NCI-H2227 treated with DMSO at 0.1 percent for 48 hours (cell line): ENCODE measurements at places on chromosomes 16 and 17.

DNA sequence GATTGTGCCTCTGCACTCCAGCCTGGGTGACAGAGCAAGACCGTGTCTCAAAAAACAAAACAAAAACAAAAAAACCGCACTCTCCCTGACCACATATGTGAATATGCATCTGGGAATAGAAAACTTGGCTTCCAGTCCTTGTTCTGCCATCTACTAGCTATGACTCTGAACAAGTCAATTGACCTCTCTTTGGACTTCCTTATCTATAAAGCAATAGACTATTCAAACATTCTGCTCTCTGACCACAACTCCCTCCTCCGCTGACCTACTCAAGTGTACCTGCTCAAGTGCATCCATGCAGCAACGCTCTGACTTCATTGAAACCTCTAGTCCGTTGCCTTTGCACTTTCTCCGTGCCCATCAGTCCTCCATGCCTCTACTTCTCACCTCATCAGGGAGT, 52.6 kb upstream of the KDM6B start:
- no peak for DNase-seq

GRCh38 chr17:66152756-66153155, 39.2 kb downstream of the CEP112 start:
- no peak for DNase-seq

DNA sequence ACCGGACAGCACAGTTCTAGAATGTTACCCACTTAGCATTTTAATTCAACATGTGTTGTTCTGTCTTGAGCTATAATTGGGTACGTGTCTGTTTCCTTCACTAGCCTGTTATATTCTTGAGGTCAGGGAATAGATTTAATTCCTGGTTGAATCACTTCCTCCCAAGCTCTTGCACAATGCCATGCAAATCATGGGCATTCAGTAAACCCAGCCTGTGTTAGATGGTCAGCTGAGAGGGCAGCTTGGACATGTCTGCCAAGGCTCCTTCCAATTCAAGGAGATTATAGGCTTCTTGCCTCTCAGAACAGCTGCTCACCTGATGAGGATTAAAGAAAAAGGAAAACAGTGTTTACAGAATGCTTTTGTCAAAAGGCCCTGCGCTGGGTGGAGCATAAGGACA, 12.6 kb downstream of the C1QTNF1 start:
- peak; percentile 60 for DNase-seq

- DNase-seq, result no peak
Measured at GRCh38 chr16:3643095-3643730, 11.3 kb upstream of the DNASE1 start.

DNA sequence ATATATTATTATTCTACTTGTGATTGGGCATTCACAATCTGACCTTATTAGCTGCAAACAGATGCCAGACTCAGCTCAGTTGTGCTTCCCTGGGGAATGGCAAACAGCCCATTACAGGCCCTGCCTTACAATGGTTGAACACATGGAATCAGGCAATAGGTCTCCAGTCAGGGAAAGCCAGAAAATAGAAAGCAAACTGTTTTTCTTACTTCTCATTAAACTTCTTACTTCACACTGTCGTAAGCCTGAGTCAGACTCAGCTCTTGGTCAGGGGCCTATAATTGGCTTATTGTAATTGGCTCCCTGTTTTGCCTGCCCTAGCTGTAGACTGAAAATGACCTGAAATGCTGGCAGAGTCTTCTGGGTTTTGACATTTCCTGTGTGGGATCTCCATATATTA, 77.0 kb upstream of the CA10 start:
- DNase-seq, result no peak

- DNase-seq, result no peak
Measured at GRCh38 chr17:13947499-13947898, 121.8 kb upstream of the COX10 start.

- DNase-seq, result no peak
Measured at GRCh38 chr16:10943064-10943353, 741 bp upstream of the DEXI start.

DNA sequence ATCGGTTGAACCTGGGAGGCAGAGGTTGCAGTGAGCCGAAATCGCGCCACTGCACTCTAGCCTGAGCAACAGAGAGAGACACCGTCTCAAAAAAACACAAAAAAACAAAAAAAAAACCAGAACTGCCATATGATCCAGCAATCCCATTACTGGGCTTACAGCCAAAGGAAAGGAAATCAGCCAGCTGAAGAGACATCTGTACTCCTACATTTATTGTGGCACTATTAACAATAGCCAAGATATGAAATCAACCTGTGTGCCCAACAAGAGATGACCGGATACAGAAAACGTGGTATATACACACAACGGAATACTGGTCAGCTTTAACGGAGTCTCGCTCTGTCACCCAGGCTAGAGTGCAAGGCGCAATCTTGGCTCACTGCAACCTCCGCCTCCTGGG, 14.6 kb downstream of the FANCA start:
- DNase-seq, result no peak

- peak; percentile 53 for DNase-seq
Measured at GRCh38 chr17:78058001-78058400, 70.6 kb downstream of the TMC6 start.

- no peak for DNase-seq
Measured at GRCh38 chr16:31265329-31266245, 5.8 kb downstream of the ITGAM start.

GRCh38 chr17:79295307-79295706, 220.7 kb downstream of the ENGASE start:
- no peak for DNase-seq

DNA sequence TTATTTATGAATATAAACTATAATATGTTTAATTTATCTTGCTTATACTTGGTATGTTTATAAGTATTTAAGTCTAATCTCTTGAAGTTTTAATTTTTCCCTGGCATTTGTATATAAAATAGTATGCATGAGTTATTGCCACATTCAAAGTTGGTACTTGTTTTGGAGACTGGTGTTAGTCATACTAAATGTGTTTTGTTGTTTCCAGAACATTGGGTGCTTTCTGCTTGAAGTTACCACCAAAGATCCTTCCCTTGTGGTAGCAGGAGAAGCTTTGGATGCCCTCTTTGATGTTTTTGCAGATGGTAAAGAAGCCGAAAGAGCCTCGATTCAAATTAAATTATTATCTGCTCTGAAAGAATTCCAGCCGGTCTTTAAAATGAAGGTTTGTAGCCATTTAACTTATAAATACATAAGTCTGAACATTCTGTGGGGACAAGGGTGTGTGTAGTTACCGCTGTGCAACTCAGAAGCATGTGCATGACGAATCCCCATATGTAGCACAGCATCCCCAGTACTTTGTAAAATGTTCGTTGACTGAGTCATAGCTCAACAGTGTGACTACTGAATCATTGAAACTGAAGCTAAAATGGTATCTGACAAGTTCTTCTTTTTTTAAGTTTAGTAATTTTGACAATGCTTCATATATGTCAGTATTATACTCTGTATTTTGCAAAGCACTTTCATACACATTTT, 36.4 kb downstream of the HEATR3 start:
- no peak for DNase-seq

GRCh38 chr16:12271006-12271405, 294.5 kb downstream of the SNX29 start:
- peak; percentile 41 for DNase-seq

DNA sequence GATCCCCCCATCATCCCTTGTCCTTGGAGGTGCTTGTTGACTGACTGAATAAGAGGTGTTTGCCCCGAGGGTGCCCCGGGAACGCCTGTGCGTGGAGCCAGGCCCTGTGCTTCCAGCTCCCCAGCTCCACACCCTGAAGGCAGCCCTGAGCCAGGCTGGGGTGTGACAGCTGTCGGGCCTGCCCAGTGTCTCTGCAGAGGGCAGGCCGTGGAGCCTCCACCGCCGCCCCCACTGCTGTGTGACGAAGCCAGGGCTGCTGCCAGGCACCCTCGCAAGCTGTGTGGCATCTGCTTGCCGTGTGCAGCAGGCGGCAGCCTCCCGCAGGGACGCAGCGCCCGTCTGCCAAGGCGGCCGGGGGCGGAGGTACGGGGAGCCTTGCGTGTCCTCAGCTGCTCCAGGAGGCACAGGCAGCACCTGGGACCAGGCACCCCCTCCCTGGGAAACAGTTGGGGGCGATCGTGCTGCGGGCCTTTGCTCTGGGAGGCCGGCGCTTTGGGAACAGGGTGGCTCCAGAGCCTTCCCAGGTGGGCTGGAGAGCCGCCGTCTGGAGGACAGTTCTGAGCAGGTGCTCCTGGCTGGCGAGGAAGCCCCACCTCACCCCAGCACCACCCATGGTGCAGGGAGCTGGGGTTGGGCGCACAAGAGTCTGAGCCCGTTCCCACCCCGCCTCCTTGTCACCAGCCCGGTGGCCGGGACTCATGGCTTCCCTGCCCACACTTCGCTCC, 26.6 kb downstream of the GSE1 start:
- no peak for DNase-seq

GRCh38 chr17:77579682-77580081, 378.8 kb upstream of the TNRC6C start:
- no peak for DNase-seq

GRCh38 chr17:7406235-7406825, 1.3 kb upstream of the NLGN2 start:
- no peak for DNase-seq

GRCh38 chr17:2035541-2036488, 5.9 kb downstream of the DPH1 start:
- DNase-seq, result no peak

- no peak for DNase-seq
Measured at GRCh38 chr17:58539698-58540097, 25.3 kb upstream of the MTMR4 start.

DNA sequence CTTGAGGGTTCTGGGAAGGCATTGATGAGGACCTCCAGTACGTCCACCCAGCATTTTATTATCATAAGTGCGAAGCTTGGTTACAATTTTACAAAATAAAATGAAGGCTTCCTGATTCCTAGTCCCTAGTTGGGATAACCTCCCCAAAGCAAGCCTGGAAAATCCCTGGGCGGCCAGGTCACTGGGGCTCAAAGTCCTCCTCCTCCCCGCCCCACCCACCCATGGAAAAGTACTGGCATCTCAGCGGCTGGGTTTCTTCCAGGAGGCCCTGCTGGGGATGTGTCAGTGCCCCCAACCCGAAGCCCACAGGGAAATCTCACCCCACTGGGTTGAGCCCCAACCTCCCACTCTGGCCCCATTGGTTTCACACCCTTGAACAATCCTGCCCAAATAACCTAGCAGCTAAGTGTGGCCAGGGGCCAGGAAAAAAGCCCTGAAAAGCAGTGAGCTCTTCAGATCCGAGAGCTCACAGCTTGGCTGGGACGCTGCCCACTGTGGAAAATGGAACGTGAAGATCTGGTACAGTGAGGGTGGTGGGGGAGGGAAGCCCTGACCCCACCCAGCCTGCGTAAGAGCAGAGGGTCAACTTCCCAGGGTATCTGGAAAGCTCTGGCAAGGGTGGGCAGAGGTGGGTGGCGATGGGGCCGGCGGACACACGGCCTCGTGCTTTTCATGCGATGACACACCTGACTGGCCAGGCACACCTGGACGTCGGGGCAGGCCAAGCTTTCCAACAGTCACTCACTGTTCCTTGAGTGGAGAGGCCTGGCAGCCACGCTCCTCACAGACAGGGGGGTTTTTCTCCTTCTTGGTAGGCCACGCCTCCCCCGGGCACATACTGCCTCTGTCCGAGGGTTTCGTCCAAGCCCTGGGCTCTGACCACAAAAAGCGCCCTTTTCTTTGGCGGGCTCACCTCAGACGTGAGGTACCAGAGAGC, 324.5 kb downstream of the SOX9 start:
- no peak for DNase-seq

GRCh38 chr16:49844359-49844758, 11.6 kb downstream of the ZNF423 start:
- DNase-seq, result no peak

- no peak for DNase-seq
Measured at GRCh38 chr17:79020631-79021301, 3.2 kb upstream of the C1QTNF1 start.

GRCh38 chr17:19670908-19671307, 22.4 kb downstream of the ALDH3A2 start:
- no peak for DNase-seq

DNA sequence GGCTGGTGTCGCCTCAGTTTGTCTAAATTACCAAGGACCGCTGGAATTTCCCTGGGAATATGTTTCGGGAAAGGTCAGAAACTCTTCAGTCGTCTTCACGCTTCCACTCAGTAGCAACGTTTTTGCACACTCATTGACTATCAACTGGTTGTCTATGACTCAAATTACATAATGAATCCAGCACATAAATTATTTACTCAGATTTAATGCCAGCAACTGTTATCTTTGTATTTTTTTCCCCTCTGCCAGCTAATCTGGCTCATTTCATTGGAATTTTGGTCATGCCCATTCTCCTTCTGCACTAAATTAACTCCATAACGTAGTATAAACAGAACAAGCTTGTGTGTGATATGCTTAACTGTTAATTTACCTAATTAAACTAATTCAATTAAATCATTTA, 372.7 kb upstream of the ZFHX3 start:
- DNase-seq, result no peak

- no peak for DNase-seq
Measured at GRCh38 chr16:25279491-25279890, 21.8 kb upstream of the ZKSCAN2 start.

GRCh38 chr17:37135576-37135975, 186.8 kb downstream of the AATF start:
- DNase-seq, result no peak

- DNase-seq, result no peak
Measured at GRCh38 chr17:62981933-62982332, 15.9 kb downstream of the TANC2 start.

DNA sequence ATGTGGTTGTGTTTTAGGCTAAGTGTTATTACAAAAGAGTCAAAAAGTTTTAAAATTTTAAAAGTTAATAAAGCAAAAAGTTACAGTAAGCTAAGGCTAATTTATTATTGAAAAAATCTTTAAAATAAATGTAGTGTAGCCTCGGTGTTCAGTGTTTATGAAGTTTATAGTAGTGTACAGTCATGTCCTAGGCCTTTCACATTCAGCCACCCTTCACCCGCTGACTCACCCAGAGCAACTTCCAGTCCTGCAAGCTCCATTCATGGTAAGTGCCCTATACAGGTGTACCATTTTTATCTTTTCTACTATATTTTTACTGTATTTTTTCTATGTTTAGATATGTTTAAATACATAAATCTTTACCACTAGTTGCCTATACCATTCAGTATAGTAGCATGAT, 98.5 kb upstream of the RPRML start:
- no peak for DNase-seq

- DNase-seq, result no peak
Measured at GRCh38 chr16:55120408-55120807, 189.7 kb downstream of the IRX5 start.

- DNase-seq, result no peak
Measured at GRCh38 chr16:74999219-74999608, 390 bp downstream of the ZNRF1 start.

DNA sequence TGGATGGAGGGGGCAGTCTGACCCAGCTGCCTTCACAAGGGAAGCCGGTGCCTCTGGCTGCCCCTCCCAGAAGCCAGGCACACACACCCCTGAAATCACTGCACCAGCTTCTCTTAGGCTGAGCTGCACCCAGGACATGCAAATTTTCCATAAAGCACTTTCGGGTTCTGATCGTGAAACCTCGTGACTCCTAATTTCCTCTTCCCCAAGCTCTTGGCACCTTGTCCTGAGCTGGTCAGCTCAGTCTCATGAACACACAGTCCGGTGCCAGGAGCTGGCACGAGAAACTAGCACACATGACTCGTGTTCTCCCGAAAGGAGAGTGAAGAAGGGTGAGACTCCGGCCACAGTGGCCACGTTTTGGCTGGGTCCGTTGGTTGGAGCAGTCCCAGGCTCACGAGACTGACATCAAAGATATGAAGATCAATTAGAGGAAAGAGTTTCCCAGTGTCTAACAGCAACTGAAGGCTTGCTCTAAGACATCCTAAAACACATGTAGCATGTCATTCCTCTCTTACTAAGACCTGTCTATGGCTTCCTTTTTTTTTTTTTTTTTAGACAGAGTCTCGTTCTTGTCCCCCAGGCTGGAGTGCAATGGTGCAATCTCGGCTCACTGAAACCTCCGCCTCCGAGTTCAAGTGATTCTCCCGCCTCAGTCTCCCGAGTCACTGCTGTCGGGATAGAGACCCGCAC, 9.2 kb upstream of the ABR start:
- no peak for DNase-seq
